ENCODE measurements at places on chromosomes 2 and 18. TPM values are rescaled to one million over a fixed set of nuclear protein-coding genes. Genes with fewer than 3 reads are reported as not detected.

DNA sequence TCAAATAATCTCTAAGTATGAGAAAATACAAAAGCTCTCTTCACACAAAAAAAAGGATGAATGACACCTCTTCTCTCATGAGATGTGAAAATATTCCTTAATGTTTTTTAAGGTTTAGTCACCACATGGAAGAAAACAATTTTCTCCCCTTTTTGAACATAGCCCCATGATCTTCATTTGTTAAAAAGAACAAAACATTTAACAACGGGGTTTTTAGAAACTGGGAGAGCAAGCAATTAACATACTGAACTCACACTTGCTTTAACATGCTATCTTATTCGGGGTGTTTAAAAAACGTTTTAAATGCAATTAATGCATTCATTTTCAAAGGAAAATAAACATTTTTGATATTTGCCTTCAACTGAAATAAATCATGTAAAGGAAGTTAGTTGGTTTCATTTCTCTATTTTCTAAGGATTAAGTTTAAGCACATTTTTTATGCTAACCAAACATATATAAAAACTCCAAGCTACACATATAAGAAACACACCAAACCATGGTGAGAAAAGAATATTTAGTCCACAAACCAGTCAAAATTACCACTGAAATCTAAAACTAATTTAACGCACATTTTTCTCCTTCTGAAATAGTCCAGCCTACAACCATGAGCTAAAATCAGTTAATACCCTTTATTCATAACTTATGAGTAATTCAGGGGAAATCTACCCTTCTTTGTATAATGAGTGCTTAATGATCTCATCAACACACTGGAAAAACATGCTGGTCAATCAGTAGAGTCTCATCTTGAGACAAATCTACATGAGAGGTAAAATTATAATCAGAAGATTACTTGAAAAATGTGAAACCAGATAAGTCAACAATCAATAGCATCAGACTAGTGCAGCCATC, 8.2 kb downstream of the FBXO11 start:
- no peaks in the 10 kb centered on the region for H3K27me3 ChIP-seq
- H3K36me3 ChIP-seq, result peaks cover 5% of the 10 kb centered on the region
- DNase-seq, result no peak

DNA sequence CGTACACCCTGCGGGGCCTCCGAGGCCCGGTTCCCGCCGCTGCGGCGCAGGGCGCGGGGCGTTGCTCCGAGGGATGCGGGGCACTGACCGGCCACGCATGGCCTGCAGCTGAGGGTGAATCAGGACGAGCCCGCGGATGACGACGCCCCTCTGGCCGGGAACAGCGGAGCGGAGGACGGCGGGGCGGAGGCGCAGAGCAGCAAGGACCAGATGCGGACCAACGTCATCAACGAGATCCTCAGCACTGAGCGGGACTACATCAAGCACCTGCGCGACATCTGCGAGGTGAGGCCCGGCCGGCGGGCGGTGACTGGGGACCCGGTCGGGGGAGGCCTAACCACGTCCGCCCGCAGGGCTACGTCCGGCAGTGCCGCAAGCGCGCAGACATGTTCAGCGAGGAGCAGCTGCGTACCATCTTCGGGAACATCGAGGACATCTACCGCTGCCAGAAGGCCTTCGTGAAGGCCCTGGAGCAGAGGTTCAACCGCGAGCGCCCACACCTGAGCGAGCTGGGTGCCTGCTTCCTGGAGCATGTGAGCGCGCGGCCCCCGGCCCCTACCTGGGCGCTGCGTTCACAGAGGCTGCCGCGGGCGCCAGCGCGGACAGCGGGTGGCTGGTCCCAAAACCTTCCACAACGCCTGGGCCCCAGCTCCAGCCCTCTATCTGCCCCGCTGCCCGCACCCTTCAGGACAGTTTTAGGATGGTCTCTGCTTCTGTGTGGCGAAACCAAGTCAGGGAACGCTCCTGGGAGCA, 53.2 kb downstream of the FAM168B start:
- peaks cover 14% of the 10 kb centered on the region for H3K4me1 ChIP-seq
- peak; percentile 44 for DNase-seq
- no peaks in the 10 kb centered on the region for H3K27me3 ChIP-seq
- no peak overlapping the region for H3K4me3 ChIP-seq
- no peak overlapping the region for H3K27ac ChIP-seq

DNA sequence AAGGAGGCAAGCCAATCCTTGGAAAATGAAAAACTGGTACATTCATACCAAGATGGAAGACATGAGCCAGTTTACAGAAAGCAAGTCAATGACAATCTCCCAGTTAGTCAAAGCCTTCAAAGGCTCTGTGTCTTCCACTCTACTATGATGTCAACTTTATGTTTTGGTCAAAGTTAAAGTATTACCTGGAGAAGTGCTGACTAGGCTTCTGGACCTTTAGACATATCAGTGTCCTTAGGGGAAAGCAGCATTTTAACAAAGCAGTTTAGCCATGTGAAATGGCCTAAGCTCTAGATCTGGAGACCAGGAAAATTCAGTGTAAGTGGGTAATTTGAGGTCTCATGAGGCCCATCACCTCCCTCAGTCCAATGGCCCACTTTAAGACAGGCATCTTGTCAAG, 30.8 kb downstream of the AAK1 start:
- H3K4me3 ChIP-seq, result no peak overlapping the region
- no peak overlapping the region for H3K27ac ChIP-seq
- no peak for DNase-seq
- H3K36me3 ChIP-seq, result no peaks in the 10 kb centered on the region
- no peaks in the 10 kb centered on the region for H3K27me3 ChIP-seq

- no peak overlapping the region for H3K27ac ChIP-seq
- H3K4me1 ChIP-seq, result no peaks in the 10 kb centered on the region
- H3K27me3 ChIP-seq, result no peaks in the 10 kb centered on the region
- H3K36me3 ChIP-seq, result no peaks in the 10 kb centered on the region
- no peak overlapping the region for H3K4me3 ChIP-seq
Measured at GRCh38 chr18:62081248-62081647, 105.6 kb downstream of the PIGN start.

DNA sequence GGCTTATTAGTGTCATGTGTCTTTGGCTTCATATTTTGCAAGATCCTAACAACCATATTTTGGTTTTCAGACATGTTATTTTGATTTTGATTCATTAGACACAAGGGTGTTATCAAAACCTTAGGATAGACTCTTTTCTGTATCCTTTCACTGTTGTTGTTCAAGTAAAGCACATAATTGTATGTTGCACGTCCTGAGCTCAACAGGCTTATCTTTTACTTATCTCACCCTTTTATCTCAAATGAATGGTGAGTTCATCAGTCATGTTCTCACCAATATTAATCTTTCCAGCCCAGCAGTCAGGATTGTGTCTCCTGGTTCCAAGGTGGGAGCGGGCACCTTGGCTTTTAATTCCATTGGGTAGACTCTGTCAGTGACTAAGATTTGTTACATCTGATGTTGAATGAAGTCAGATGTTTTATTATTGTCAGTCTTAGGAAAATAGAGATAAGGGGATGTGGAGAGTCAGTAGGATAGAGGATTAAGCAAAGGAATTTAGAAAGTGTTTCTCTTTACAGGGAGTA, 11.9 kb downstream of the GPN1 start:
- H3K27me3 ChIP-seq, result no peaks in the 10 kb centered on the region
- no peak overlapping the region for H3K27ac ChIP-seq
- peaks cover 77% of the 10 kb centered on the region for H3K36me3 ChIP-seq
- H3K4me3 ChIP-seq, result peak overlapping the region; percentile 20
- no peak for DNase-seq

- no peak overlapping the region for H3K27ac ChIP-seq
- no peaks in the 10 kb centered on the region for H3K27me3 ChIP-seq
- H3K4me3 ChIP-seq, result no peak overlapping the region
- peaks cover 46% of the 10 kb centered on the region for H3K36me3 ChIP-seq
- no peak for DNase-seq
Measured at GRCh38 chr2:20687260-20687832, 20.4 kb downstream of the GDF7 start.

- no peaks in the 10 kb centered on the region for H3K4me1 ChIP-seq
- peaks cover 29% of the 10 kb centered on the region for H3K36me3 ChIP-seq
- no peaks in the 10 kb centered on the region for H3K27me3 ChIP-seq
- DNase-seq, result no peak
Measured at GRCh38 chr18:21513292-21513691, 87.2 kb downstream of the ESCO1 start.

DNA sequence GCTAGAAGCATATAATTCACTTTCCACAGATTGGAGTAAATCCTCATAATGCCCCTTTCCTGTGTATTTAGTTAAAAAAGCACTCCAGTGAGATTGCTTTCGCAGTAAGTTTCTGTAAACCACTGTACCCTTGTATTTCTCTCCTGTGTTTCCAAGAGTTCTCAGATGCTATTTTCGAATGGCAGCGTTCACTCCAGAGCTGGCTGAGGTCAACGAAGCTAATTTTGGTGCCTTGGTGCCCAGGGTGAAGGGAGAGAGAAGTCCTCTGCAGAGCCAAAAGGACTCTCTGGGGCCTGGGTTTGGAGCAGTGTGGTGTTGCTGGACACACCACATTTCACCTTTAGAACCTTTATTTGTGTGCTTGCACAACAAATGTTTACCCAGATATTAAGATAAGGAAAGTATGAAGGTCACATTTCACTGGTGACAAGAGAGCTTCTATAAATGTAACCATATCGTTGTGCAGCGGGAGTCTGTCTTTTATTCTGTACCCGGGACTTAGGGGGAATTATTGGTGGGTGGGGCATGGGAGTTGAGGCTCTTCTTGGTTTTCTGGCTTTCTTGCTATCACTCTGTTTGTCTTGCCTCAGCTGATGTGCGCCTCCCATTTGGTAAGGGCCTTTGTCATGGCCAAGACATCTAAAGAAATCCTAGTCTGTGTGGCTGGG, 9.9 kb downstream of the EPAS1 start:
- H3K27me3 ChIP-seq, result peaks cover 90% of the 10 kb centered on the region
- H3K36me3 ChIP-seq, result no peaks in the 10 kb centered on the region
- H3K4me3 ChIP-seq, result no peak overlapping the region
- H3K4me1 ChIP-seq, result no peaks in the 10 kb centered on the region

- H3K36me3 ChIP-seq, result no peaks in the 10 kb centered on the region
- DNase-seq, result no peak
- H3K4me3 ChIP-seq, result no peak overlapping the region
- H3K4me1 ChIP-seq, result no peaks in the 10 kb centered on the region
Measured at GRCh38 chr2:166361351-166362153, 14.2 kb downstream of the SCN9A start.

DNA sequence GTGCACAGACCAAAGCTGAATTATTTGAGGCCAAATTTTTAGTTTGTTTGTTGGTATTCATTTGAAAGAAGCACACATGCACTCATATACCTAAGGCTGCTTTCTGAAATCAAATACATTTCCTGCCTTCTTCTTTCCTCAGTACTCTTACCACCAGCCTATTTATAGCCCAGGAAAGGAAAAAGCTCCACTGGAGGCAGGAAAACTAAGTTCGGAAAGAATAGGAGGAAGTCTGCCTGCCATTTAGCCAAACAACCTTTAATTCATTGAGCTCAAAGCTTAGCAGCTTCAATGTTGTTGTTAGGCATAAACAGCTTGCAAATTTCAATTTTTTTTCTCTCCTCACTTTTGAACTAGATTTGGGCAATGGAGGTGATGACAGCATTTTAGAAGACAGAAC, 40.4 kb upstream of the RASGRP3 start:
- no peaks in the 10 kb centered on the region for H3K27me3 ChIP-seq
- no peak for DNase-seq
- no peaks in the 10 kb centered on the region for H3K36me3 ChIP-seq
- H3K4me3 ChIP-seq, result no peak overlapping the region

DNA sequence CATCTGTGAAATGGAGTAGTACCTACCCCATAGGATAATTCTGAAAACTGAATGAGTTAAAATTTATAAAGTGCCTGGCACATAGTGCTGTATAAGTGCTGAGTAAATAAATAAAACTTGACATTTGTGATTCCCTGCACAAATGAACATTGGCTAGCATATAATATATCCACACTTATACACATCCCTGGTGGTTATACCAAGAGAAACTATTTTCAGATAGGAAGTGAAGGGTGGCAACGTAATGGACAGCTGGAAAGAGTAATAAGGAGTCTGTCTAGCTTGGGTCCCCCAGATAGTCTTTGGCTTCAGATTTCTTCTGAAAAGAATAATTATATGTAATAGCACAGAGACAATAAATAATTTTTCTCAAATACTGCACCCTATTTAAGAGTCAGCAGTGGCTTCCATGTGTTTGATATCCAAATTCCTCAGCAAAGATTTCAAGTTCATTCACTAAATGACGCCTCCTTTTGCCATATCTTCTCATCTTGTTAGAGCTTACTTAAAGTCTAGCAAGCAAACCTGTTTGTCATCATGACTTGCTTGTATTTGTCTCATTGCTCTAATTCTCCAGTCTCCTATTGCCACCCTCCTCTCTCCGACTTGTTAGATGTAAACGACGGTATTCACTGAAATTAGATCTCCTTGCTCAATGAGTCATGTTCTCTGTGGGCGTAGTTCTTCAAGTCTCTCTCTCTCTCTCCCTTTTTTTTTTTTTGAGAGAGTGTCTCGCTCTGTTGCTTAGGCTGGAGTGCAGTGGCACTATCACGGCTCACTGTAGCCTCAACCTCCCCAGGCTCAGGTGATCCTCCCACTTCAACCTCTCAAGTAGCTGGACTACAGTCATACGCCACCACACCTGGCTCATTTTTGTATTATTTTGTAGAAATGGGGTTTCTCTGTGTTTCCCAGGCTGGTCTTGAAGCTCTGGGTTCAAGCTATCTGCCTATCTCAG, 8.7 kb upstream of the ADGRF3 start:
- peak overlapping the region; percentile 0 for H3K4me3 ChIP-seq
- H3K36me3 ChIP-seq, result peaks cover 29% of the 10 kb centered on the region

DNA sequence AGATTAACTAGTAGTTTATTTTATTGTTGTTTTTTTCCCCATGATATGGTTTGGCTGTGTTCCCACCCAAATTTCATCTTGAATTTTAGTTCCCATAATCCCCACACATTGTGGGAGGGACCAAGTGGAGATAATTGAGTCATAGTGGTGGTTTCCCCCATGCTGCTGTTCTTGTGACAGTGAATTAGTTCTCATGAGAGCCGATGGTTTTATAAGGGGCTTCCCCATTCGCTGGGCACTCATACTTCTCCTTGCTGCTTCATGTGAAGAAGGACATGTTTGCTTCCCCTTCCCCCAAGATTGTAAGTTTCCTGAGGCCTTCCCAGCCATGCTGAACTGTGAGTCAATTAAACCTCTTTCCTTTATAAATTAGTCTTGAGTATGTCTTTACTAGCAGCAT, 36.5 kb downstream of the GALNT14 start:
- no peak for DNase-seq
- H3K27me3 ChIP-seq, result peaks cover 11% of the 10 kb centered on the region
- H3K4me3 ChIP-seq, result no peak overlapping the region
- no peaks in the 10 kb centered on the region for H3K4me1 ChIP-seq

MYCN gene
- 50.3 TPM for total RNA-seq

C2orf66 gene
- total RNA-seq, result 0.15 TPM

SALL3 gene
- total RNA-seq, result 36.4 TPM

CD207 gene
- not detected for total RNA-seq

MTCL1 gene
- total RNA-seq, result 22.1 TPM

SLC5A7 gene
- not detected for total RNA-seq

CGREF1 gene
- total RNA-seq, result 0.57 TPM

PCGF1 gene
- total RNA-seq, result 15.0 TPM

RGPD5 gene
- 107 TPM for total RNA-seq

Measured in endodermal cell (in vitro differentiated cells).